Lung (tissue), 17 donors: ENCODE measurements at places on chromosomes 6 and 20. TPM values are rescaled to one million over a fixed set of nuclear protein-coding genes. Genes with fewer than 3 reads are reported as not detected.
A peak's percentile ranks its signal among the peaks of the same experiment; 100 is the strongest.

- peak; percentile 71 for DNase-seq
- H3K36me3 ChIP-seq: peaks cover 3% of the 10 kb centered on the region
- no peak overlapping the region for H3K4me3 ChIP-seq
- H3K4me1 ChIP-seq: peaks cover 30% of the 10 kb centered on the region
These were observed 73.0 kb upstream of the ENPP5 start for GRCh38 chr6:46243754-46244153.

DNA sequence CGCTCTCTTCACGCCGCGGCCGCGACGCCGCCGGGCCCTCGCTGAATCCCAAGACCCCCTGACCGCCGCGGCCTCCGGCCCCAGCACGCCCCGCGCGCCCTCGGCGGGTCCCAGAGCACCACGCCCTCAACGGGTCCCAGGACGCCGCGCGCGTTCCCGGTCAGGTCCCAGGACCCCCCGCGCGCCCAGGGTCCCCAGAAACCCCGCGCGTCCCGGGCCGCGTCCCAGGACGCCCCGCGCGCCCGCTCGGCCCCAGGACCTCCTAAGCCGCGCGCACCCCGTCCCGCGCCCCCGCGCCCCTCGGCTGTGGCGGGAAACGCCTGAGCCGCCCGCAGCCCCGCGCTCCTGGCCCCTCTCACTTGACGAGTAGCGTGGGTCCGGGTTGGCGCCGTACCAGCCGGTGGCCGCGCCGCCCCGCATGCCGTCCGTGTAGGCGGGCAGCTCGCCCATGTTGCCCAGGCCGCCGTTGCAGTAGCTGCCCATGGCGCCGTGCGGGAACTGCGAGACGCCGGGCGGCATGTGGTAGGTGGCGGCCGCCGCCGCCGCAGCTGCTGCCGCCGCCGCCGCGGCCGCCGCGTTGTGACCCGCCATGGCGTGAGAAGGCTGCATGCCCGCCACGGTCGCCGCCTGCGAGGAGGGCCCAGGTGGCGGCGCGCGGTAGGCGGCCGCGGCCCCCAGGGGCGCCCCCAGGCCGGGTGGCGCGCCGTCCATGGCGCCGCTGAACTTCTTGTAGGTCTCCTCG, 556 bp downstream of the NKX2-4 start:
- H3K36me3 ChIP-seq: no peaks in the 10 kb centered on the region
- H3K27me3 ChIP-seq: peaks cover 13% of the 10 kb centered on the region
- H3K4me3 ChIP-seq: no peak overlapping the region
- no peaks in the 10 kb centered on the region for H3K4me1 ChIP-seq
- DNase-seq: no peak

GRCh38 chr20:22523499-22524392, 60.6 kb downstream of the FOXA2 start:
- DNase-seq: no peak
- H3K4me3 ChIP-seq: no peak overlapping the region
- H3K27me3 ChIP-seq: peaks cover 3% of the 10 kb centered on the region
- H3K36me3 ChIP-seq: no peaks in the 10 kb centered on the region
- H3K4me1 ChIP-seq: no peaks in the 10 kb centered on the region

- H3K4me3 ChIP-seq: no peak overlapping the region
- no peaks in the 10 kb centered on the region for H3K4me1 ChIP-seq
- H3K27ac ChIP-seq: peak overlapping the region; percentile 79
- no peaks in the 10 kb centered on the region for H3K27me3 ChIP-seq
- DNase-seq: no peak
- H3K36me3 ChIP-seq: no peaks in the 10 kb centered on the region
These were observed 19.4 kb downstream of the MAP3K5 start for GRCh38 chr6:136772685-136773472.

- no peak overlapping the region for H3K27ac ChIP-seq
- H3K4me1 ChIP-seq: peaks cover 3% of the 10 kb centered on the region
- H3K27me3 ChIP-seq: no peaks in the 10 kb centered on the region
- H3K4me3 ChIP-seq: peak overlapping the region; percentile 70
- no peak for DNase-seq
These were observed 1.0 kb downstream of the GINM1 start for GRCh38 chr6:149567194-149567586.

- no peaks in the 10 kb centered on the region for H3K27me3 ChIP-seq
- H3K4me1 ChIP-seq: no peaks in the 10 kb centered on the region
- no peaks in the 10 kb centered on the region for H3K36me3 ChIP-seq
- no peak overlapping the region for H3K27ac ChIP-seq
- DNase-seq: no peak
These were observed 695.9 kb upstream of the FLRT3 start for GRCh38 chr20:15033269-15033668.

DNA sequence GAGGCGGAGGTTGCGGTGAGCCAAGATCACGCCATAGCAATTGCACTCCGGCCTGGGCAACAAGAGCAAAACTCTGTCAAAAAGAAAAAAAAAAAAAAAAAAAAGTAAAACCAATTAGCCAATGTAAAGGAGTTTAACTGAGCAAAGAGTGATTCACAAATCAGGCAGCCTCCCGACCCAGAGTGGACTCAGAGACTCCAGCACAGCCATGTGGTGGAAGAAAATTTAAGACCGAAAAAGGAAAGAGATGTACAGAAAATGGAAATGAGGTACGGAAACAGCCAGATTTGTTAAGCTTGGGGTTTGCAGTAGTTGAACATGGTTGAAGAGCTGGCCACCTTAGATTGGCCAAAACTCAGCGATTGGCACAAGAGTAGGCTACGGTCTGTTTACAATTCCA, 51.4 kb downstream of the ERMARD start:
- no peak overlapping the region for H3K4me3 ChIP-seq
- no peak overlapping the region for H3K27ac ChIP-seq
- H3K27me3 ChIP-seq: peaks cover 11% of the 10 kb centered on the region
- H3K4me1 ChIP-seq: peaks cover 6% of the 10 kb centered on the region

GRCh38 chr20:45592574-45593189, 13.6 kb upstream of the WFDC8 start:
- no peaks in the 10 kb centered on the region for H3K36me3 ChIP-seq
- DNase-seq: no peak
- no peak overlapping the region for H3K27ac ChIP-seq
- H3K27me3 ChIP-seq: no peaks in the 10 kb centered on the region
- H3K4me1 ChIP-seq: no peaks in the 10 kb centered on the region

DNA sequence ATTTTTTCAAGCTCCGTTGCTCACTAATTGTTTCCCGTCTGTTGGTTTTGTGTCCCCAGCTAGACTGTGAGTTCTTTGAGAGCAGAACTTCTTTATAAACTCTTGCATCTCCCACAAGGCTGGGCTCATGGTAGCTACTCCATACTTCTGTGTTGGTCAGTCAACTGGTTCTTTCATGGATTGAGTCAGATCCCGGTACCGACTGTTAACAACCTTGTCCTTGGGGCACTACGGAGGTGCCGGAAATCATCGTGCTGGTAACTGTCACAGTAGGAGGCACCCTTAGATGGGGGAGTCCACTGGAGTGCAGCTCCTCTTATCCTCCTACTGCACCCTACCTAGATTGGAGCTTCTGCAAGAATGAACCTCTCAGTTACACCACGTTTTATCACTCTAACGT, 8.6 kb upstream of the STX16 start:
- no peaks in the 10 kb centered on the region for H3K4me1 ChIP-seq
- DNase-seq: no peak
- H3K27me3 ChIP-seq: no peaks in the 10 kb centered on the region
- H3K27ac ChIP-seq: no peak overlapping the region

DNA sequence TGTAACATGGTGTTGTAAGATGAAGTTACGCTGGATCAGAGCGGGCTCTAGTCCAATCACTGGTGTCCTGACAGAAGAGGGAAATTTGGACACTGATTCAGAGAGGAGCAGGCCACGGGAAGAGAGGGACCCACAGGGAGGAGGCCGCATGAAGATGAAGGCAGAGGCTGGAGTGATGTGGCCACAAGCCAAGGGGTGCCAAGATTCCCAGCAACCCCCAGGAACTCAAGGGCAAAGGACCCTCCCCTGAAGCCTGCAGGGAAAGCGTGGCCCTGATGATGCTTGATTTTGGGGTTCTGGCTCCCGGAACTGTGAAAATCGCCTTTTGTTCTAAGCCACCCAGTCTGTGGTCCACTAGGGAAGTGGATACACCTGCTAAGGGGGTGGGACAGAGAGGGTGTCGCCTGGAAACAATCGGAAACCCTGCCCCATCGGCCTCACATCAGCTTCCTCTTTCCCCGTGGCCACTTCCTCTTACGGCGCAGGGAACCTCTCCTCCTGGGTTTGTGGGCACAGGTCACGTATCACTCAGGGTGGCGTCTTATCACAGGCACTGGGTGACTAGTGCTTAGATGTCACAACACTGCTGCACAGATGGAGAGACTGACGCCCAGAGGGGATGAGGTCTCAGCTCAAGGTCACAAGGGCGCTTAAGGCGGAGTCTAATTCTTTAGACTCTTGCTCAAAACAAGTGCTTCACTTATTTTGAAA, 58.0 kb downstream of the SULF2 start:
- no peak overlapping the region for H3K4me3 ChIP-seq
- no peak overlapping the region for H3K27ac ChIP-seq
- H3K27me3 ChIP-seq: no peaks in the 10 kb centered on the region
- H3K4me1 ChIP-seq: no peaks in the 10 kb centered on the region
- peak; percentile 18 for DNase-seq
- H3K36me3 ChIP-seq: no peaks in the 10 kb centered on the region

DNA sequence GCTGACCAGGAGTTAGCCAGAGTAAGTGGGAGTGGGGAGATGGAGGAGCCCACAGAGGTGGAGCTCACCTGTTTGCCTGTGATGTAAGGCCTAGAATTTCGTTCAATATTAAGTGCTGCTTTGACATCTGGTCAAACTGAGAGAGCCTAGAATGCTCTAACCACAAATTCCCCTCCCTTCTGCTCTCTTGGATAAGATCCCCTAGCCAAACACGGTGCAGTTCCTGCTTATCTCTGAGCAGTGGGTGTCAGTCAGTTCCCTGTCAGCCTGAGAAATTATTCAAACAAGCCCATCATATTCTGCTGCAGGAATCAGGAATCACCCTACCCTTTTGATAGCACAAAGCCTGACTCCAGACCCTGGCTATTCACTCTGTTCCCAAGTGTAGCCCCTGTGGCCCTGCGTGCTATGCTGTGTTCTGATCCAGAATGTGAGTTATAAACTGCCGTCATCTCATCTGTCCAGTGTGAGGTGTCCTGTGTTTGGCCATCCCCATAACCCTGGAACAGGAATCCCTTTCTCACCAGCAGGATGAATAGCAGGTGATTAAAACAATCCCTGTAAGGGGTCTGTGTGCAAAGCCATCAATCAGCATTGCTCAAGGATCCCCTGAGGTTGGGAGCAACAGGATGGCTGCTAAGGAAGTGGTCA, 31.8 kb upstream of the ZNF133 start:
- DNase-seq: no peak
- H3K27ac ChIP-seq: no peak overlapping the region

DNA sequence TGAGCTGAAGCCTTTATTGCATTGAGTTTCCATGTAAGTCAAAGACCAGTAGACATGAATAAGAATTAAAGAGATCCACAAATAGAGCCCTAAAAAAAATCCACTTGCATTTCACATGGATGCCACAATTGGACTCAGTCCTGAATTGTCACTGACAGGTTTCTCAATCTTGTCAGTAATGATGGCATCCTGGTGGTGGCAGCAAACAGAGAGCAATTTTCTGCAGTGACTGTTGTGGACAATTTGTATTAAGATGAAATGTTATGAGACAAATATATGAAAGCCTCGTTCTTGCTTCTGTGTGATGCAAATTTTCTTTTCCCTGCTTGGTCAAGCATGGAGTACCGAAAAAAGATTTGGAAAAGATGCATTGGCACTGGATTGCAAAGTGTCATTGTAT, 278.9 kb downstream of the SAMD5 start:
- no peak overlapping the region for H3K4me3 ChIP-seq
- DNase-seq: no peak
- no peaks in the 10 kb centered on the region for H3K27me3 ChIP-seq
- H3K27ac ChIP-seq: no peak overlapping the region
- H3K4me1 ChIP-seq: peaks cover 3% of the 10 kb centered on the region

DNA sequence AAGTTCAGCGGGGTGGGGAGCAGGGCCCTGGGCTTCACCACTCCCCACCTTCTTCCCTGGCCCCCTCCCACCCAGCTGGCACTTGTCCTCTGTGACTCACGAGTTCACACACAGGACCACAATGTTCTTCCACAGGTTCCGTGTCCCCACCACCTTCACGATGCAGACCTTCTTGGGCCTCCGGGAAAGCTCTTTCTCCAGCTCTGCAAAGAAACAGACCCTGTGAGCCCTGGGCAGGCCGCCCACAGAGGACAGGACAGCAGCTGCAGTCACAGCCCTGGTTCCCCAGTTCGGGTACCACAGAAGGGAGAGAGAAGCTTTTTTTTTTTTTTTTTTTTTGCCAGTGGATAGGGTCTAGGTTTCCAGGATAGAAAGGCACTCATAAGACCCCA, 30.9 kb downstream of the PSMG4 start:
- H3K4me3 ChIP-seq: no peak overlapping the region
- peak; percentile 10 for DNase-seq
- H3K36me3 ChIP-seq: peaks cover 16% of the 10 kb centered on the region
- no peaks in the 10 kb centered on the region for H3K4me1 ChIP-seq
- H3K27ac ChIP-seq: no peak overlapping the region

- no peak overlapping the region for H3K4me3 ChIP-seq
- no peaks in the 10 kb centered on the region for H3K36me3 ChIP-seq
- DNase-seq: no peak
- H3K27ac ChIP-seq: peak overlapping the region; percentile 9
- peaks cover 5% of the 10 kb centered on the region for H3K4me1 ChIP-seq
These were observed 43.2 kb upstream of the PNRC1 start for GRCh38 chr6:89037141-89037900.

Gene ELOVL4
- total RNA-seq: 0.28 TPM

Gene FOXS1
- total RNA-seq: 2.7 TPM

Gene SIRPB1
- total RNA-seq: 1.2 TPM
